ENCODE measurements at places on chromosomes 7 and 10.

GRCh38 chr10:5970066-5970465 lies 7.3 kb downstream of the IL15RA start:
- DNase-seq = no peak

DNA sequence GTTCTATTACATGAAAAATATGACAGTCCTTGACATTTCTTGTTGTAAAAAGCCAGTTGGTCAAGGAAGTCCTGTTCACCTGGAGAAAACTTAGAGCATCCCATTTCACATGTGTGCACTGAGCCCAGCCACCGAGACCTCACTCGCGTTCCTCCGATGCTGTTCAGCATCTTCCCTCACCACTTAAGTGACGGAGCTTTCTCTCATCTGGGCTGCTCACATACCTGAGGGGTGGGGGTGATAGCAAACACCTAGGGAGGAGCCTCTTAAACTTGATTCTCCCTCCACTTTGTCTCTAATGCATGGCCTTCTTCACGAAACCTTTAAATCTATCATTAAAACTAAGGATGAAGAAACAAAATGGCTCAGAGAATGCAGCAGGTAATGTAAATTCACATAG lies 950.2 kb downstream of the GATA3 start:
- DNase-seq = no peak

- no peak for DNase-seq
Measured at GRCh38 chr7:27064159-27064558, 31.6 kb downstream of the HOXA1 start.

DNA sequence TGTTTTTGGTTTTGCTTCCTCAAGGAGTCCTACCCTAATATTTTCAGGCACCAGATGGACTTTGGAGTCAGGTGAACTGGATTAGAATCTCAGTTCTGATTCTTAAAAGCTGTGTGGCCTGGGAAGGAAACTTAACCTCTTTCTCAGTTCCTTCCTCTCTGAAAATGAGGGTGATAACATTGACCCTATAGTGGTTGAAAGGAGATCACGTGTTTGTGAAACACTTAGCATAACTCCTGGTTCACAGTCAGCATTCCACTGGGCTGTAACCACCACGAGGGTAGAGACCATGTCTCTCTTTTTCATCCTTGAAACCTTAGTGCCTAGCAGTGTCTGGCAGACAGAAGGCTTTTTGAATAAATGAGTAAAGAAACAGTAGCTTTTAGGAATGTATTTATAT lies 16.7 kb downstream of the LSMEM1 start:
- DNase-seq = no peak

DNA sequence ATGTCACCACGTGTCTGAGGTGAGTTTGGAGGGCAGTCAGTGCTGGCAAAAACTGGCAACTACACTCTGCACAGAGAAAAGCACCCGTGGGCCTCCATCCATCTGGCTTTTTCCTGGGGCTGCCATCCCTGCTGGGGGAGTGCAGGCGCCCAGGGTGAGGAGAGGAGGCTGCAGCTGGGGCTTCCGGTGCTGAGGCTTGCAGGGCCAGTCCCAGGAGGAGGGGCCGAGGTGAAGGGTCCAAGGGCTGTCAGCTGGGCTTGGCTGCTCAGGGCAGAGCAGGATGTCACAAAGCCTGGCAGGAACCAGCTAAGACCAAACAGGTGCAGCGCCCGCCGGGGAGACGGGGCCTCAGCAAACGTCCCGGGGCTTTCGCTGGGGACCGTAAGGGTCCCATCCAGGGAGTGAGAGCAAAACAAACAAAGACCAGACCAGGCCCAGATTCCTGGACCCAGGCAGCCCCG lies 77.2 kb downstream of the CFAP46 start:
- peak; percentile 6 for DNase-seq

DNA sequence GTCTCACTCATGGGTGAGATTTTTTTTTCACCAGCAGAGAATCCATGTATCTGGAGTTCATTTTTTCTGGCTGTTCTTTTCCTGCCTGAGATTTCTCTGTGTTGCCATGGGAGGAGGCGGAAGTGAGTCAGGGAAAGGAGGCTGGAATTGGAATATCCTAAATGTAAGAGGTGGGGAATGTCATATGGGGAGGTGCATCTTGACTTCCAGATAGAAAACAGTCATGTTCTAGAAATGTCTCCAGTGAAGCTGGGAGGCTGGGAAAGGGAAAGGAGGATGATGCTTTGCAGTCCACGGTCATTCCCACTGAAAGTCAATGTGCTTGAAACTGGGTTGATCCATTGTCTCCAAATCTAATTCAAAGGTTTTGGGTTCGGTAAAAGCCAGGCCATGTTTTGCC lies 39.7 kb upstream of the HPS1 start:
- DNase-seq = no peak

- no peak for DNase-seq
Measured at GRCh38 chr7:91140982-91141381, 123.3 kb upstream of the FZD1 start.

- no peak for DNase-seq
Measured at GRCh38 chr10:86187499-86188239, 178.9 kb downstream of the GRID1 start.

DNA sequence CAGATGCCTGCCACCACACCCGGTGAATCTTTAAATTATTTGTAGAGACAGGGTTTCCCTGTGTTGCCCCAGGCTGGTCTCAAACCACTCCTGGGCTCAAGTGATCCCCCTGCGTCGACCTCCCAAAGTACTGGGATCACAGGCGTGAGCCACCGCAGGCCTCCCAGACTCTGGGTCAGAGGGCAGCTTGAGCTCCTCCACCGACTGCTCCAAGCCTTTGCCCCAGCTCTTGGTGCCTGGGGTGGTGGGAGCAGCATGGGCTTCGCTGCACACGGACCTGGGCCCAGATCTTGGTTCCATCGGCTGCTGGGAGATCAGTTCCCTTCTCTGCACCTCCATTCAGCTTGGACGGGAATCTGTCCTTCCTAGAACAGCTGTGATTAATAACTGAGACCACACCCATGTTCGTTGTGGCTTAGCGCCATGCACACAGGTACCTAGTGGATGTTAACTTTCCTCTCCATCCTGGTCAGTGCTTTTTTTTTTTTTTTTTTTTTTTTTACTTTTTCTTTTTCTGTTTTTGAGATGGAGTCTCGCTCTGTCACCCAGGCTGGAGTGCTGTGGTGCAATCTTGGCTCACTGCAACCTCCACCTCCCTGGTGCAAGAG lies 125.3 kb downstream of the CUX1 start:
- DNase-seq = no peak

GRCh38 chr10:113753020-113753692 lies 1.7 kb downstream of the PLEKHS1 start:
- no peak for DNase-seq

- no peak for DNase-seq
Measured at GRCh38 chr10:44888886-44889285, 22.3 kb upstream of the TMEM72 start.

DNA sequence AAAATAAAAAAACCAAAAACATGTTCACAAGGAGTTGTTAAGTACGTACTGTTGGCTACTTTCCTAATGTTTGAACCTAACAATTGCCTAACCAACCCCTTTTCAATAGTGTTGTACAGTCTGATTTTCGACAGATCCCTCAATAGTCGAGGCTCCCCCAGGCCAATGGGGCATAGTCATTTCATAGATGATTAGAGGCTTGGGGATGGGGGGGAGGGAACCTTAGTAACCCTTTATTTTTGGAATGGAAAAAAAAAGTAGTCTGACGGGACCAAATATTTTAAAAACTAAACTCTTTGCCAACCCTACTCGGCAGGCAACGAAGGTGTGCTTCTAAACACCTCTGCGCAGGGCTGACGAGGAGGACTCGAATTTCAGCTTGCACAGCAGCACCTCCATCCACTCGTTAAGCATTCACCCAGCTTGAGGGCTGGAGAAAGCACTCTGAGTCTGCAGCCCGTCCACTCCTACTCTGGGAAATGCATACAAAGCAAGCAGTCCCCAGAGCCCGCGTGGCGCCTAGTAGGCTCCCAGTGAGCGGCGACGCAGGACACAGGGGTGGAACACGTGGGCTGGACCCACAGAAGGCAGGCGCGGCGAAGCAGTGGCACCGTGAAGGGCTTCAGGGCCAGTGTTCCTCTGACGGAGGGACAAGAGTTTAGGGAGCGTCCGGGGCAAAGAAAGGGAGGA lies 899 bp downstream of the PUS7 start:
- DNase-seq = peak; percentile 63

DNA sequence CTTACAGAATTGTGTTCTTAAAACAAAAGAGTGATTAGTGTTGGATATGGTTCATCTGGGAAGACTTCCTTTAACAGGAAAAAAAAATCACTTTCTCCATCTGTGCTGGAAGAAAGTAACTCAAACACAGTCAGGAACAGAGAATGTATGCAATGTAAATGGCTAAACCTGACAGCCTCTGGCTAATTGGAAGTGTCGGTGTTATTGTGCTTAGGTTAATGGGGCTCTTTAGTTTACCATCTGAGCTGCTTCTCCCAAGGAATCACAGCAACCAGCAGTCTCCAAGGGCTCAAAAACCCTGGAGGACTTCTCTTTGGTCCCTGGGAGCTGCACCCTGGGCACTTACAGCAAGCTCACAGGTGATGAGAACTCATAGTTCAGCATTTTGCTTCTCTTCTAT lies 724.5 kb downstream of the LRMDA start:
- DNase-seq = no peak

DNA sequence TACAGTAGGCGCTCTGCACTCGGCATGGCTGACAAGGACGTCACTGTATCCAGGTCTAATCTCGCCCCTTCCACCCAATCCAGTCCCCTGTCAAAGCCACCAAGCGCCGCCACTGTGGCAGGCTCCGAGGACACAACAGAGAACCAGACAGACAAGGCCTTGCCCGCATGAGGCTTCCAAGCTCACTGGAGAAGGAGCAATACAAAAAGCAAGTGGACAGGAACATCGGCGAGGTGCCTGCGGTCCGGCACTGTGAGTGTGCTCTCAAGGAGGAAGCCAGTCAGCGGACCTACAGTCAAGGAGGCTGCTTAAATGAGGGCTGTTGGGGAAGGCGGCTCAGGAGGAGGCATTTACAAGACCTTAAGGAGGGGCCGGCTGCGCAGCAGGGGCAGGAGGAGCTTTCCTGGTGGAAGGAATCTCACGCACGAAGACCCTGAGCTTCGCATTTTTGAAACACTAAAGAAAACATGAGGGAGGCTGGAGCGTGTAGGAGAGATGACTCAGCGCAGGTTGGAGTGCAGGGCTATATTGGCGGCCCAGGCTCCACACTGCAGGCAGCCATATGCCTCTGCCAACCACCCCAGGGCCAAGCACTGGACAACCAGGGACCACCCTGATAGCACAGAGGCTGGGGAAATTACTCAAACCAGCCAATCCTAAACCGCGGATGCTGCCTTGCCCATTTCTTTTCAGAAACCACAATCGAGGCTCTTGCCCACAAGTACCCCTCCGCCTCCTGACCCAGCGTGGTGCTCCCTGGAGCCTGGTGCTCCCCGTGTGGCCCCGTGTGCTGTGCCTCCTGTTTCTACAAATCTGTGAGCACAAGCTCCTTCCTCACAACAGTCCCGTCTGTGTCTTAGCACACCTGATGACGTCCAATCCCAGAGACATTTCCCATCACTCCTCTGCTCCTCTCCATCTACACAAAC lies 28.9 kb downstream of the GNA12 start:
- DNase-seq = no peak

- no peak for DNase-seq
Measured at GRCh38 chr10:21700474-21700873, 166.4 kb downstream of the MLLT10 start.

DNA sequence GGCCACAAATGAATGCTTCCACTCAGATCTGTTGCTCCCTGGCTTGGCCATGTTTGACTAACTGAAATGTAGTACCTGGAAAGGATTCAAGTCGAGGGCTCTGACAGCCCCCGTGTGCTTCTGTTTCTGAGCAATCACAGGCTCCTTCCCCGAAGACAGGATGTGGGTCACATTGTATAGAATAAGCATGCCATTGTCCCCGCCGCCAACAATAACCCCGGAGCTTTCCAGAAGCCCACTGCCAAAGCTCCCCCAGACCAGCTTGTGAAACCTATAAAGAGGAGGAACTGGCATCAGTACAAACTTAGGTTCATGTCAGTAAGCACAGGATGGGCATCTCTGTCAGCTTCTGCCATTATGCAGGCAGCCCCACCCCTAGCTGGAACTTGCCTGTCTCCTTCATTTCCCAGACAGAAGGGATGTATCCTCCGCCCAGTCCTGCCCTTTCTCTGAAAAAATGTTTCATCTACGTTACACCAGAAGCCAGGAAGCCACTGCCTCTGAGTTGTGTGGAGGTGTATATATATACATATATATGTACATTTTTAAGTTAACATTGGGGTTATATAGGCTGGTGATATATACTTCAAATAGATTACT lies 10.3 kb downstream of the SEC31B start:
- peak; percentile 88 for DNase-seq

GRCh38 chr10:124748953-124749645 lies 4.9 kb upstream of the FAM53B start:
- no peak for DNase-seq

DNA sequence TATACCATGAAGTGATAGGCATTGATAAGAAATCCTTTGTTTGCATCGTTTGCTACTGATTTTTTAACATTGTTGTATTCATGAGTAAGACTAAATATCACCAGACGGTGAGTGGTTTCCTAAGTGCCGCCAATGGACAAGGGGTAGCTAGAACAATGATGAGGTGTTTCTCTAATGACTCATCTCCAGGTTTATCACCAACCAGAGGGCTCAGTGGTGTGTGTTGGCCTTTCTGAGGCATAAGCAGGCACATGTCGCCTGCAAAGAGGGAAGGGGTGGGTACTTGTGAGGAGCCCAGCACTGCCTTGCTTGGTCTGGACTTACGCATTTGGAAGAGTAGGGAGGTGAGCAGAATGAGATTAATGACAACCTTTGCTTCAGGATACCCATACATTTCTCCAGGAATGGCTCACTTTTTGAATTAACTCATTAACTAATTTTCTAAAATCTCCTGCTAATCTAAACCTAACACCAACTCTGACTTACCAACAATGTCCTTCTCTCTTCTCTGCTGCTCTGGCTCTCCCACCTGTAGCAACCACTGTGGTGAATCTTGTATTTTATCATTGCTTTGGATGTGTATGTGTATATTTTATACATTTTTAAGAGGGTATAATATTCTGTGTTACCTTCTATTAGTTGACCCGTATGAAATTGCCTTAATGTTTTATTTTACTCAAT lies 722.6 kb downstream of the GRID1 start:
- no peak for DNase-seq

DNA sequence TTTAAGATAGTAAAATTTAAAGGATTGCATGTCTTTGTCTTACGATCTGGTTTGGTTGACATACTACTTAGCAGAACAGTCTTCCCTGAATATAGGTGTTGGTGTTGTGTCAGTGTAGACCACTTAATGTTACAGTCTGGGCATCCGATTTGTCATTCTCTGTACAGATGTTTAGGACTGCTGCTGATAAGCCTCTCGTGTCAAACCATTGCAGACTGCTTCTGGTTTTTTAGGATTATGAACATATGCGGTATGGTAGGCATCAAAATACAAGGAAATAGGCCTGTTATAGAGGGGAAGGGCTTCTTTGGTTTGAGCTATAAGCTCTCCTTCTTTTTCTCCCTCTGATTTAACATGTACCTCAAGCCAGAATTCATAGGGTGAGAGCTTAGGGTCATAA lies 7.4 kb downstream of the CYP3A43 start:
- no peak for DNase-seq
